CD8-positive, alpha-beta T cell (primary cell): ENCODE measurements at places on chromosomes 11 and 22.

DNA sequence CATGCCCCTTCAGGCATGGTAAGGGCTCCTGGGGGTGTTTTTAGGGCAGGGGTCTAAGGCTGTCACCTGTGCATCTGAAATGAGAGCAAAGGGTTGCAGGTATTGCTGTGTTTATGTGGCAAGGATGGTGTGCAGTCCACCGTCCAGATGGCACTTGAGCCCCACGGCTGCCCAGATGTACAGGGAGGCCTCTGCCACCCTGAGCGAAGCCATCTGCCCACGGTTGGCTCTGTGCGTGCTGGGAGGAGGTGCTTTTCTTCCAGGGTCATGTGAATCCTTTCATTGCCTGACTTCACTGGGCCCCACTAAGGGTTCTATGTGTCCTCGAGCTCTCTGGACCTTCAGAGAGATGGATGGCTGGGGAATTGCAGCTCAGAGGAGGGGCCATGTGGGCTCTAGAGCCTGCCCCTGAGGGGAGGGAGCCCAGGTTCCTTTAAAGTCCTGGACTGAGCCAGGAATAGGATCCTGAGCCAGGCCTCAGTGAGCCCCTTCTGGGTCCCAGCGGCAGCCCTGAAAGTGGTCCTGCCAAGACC lies 89.9 kb downstream of the CTTN start:
- DNase-seq = no peak

GRCh38 chr11:81070948-81071347 lies 1630.1 kb upstream of the TENM4 start:
- no peak for DNase-seq

DNA sequence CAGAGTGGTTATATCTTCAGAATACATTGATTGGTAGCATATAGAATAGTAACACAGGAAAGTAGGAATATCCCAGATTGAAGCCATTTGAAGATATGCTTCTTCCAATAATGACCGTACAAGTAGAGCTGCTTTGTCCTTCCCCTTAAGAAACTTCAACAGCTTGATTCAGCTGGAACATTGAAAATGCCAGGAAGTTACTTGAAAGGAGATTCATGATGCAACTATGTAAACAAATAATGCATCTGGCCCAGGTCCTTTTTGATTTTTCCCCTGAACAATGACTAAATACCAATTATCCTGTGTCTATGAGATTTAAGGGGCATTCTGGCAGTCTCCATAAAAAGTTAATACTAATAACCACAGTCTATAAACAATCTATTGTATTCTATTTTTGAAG lies 3.0 kb downstream of the DKK3 start:
- no peak for DNase-seq

GRCh38 chr22:38828616-38829205 lies 15.1 kb downstream of the NPTXR start:
- DNase-seq = no peak

DNA sequence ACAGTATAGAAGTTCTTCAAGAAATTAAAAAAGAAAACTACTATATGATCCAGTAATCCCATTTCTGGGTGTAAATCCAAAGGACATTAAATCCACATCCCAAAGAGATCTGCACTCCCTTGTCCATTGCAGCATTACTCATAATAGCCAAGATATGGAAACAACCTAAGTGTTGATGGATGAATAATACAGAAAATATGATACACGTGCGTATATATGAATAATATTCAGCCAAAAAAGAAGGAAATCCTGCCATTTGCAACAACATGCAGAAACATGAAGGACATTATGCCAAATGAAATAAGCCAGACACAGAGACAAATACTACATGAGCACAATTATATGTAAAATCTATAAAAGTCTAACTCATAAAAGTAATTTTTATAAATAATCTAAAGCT lies 306.3 kb upstream of the ANO3 start:
- no peak for DNase-seq

- no peak for DNase-seq
Observed at GRCh38 chr11:119989159-119989821, 148.6 kb downstream of the TRIM29 start.

GRCh38 chr11:19816040-19816439 lies 103.4 kb downstream of the NAV2 start:
- DNase-seq = no peak

DNA sequence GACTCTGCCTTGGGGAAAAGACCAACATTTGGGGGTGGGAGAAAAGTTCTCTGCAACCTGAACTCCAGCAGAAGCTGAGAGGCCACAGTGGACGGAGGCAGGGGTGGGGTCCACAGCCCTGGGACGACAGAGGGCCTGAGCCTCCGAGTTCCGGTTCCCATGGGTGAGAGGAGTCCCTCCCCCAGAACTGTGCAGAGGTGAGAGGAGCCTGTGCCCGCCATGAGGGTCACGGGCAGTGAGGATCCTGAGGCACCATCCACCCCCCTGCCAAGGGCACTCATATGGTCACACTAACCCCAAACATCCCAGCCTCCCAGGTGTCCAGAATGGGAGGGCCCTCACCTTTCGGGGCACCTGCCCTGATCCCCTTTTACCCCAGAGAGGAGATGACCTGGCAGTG lies 30.5 kb downstream of the KIAA0930 start:
- no peak for DNase-seq

- DNase-seq = no peak
Observed at GRCh38 chr11:512761-513595, 5.9 kb upstream of the RNH1 start.

DNA sequence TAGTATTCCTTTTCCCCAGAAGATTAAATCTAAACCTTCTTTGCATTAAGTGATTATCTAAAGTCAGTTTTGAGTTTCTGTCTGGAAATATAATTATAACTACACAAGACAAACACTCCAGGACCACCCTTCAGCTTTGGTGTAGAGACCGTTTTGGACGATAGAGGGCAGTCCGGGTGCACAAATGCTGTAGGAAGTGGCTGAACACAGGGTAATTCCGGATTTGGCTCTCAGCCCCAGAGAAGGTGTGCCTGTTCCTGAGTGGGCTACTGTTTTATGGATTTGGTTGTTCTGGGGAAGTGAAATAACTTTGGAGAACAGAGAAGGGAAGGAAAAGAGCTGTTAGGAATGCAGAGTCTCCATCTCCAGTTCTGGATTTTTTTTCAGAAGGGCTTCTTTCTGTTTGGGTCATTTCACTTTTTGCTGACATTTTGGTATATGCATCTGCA lies 14.8 kb downstream of the EXT2 start:
- peak; percentile 65 for DNase-seq

DNA sequence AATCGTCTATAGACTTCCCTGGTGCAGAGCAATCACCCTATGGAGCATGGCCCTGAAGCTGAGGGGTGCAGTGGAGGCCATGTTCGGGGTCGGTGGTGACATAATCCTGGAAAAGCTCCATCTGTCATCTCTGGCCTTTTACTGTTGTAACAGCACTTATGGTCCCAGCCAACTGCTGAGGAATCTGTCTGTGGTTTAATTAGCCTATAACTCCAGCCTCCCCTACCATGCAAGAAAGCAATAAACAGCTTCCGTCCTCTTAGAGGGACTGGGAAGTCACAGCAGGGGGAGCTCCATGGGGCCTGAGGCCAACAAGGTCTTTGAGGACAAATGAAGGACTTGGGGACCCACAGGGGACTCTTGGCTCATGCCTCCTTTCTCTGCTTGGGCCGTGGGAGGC lies 159.1 kb upstream of the NECTIN1 start:
- no peak for DNase-seq

GRCh38 chr11:70876685-70877084 lies 375.7 kb downstream of the SHANK2 start:
- no peak for DNase-seq
